ENCODE measurements at places on chromosomes 1 and 21.

- DNase-seq: no peak
These were observed 36.1 kb downstream of the DNTTIP2 start for GRCh38 chr1:93842750-93843500.

- peak; percentile 37 for DNase-seq
These were observed 1.1 kb upstream of the COQ8A start for GRCh38 chr1:226938903-226939437.

- no peak for DNase-seq
These were observed 25.4 kb downstream of the NUF2 start for GRCh38 chr1:163347106-163347505.

DNA sequence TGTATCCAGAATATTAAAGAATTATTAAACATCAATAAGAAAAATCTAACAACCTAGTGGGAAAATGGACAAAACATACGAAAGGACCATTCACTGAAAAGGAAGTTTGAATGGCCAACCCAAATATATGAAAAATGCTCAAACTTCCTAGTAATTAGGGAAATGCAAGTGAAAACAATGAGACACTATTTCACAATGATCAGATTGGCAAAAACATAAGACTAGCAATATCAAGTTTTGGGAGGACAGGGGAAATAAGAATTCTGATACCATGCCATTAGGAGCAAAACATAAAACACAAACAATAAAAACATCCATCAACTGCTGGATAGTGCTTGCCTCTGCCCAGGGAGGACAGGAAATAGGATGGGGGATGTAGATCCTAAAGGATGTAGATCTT, 14.3 kb downstream of the XCL2 start:
- no peak for DNase-seq

DNA sequence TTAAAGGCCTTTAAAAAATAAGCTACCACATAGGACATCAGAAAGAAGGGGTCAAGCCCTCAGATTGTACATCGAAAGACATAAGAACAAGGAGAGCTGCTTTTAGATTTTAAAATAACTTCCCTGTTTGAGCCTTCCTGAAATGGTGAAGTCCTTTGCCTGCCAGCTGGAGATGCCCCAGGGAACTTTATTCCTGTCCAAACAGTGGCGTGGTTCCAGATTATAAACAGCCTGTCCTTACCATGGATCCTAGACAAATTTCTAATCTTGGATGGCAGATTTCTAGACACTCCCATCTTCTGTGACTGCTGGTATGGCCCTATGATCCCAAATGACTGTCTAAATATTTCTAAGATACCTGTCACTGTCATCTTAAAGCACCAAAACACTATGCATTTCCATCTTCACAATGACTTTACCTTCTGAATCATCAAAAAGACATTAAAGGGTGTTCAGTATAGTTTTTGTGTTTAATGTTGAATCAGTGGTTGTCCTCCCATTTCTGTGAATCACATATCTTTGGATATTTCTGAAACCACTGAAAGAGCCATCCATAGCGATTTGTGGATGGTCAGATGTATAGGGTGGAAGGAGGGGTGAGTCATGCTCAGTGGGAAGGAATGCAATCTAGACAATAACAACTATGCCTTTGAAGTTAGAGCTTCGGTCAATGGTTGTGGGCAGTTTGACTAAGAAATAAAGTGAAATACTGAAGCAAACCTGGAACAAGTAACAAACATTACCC, 23.2 kb downstream of the ILDR2 start:
- DNase-seq: peak; percentile 6

DNA sequence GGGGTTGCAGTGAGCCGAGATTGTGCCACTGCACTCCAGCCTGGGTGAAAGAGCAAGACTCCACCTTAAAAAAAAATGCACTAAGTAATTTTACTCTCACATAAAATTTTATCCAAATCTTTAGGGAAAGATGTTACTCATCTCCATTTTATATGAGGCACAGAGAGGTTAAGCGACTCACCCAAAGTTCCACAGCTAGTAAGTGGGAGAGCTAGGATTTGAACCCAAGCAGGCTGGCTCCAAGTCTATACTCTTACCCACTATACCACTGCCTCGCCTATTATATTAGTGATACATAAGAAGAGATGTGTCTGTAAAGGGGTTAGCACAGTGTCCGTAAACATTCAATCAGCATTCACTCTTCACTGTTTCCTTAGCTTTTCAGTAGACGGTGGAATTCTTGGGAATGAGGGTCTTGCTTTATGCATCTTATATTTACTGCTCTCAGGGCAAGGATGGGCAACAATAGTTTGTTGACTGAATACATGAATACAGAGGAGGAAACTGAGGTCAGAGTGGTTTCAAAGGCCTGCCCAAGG, 15.1 kb downstream of the LDLRAD2 start:
- DNase-seq: no peak

DNA sequence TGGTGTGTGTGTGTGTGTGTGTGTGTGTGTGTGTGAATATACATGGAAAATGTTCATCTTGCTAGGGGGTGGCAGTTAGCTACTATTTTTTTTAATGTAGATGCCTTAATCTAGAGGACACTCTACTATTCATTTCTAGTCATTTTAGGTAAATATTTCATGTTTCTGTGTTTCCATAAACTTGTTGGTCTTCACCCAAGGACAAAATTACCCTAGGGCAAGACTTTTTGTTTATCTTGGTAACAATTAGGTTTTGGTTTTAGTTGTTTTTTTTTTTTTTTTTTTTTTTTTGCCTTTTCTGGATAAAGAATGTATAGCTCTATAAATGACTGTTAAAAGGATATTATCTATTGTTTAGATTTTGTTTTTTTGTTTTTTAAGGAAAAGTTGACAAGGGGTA, 32.2 kb downstream of the CLEC20A start:
- DNase-seq: no peak

GRCh38 chr21:37101384-37101783, 28.3 kb downstream of the TTC3 start:
- DNase-seq: no peak

DNA sequence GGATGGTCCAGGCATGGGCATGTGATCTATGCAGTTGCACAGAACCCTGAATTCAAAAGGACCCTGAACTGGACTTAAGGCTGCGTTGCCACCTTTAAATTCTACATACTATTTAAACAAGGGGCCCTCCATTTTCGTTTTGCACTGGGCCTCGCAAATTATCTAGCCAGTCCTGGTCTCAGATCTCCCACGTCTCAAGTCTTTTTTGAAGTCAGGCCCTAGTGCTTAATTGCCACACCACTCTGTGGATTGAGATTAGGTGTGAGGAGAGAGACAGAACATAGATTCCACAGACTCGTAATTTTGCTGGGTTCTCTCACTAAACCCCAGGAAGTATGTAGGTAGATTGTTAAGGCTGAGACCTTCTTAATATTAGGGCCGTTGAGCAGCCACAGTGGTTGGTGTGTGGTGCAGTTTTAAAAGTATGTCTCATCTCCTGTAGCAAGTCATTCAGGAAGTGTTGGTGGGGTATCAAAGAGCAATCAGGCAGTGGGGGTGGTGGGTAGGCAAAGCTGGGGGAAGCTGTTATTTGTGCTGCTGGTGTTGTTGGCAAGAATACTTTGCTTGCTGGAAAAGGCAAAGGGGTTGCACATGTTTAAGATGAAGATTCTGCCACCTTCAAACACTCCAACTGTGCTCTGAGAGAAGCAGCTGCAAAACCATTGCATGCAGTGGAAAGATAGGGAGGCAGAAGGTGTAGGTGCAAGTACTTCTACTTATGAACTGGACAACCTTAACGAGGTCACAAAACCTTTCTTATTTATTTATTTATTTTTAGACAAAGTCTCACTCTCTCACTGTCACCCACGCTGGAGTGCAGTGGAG, 11.2 kb downstream of the CD84 start:
- no peak for DNase-seq

DNA sequence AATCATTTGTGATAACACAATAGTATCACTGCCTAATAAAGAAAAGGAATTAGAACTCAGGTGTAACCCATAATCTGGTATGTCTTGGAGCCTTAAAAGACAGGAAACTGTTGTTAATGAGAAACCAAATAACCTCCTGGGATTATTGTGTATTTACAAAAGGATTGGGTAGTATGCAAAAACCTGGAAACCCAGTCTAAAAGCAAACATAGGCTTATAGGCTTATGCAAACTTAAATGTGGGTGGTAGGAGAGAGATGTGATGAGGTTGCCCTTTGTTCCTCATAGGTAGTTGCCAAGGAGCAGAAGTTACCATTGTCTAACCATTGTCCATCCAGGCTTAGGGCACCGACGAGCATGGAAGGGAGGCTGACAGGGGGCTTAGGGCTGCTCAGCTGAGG, 165.8 kb downstream of the AK5 start:
- no peak for DNase-seq

GRCh38 chr1:83761167-83762038, 237.5 kb downstream of the TTLL7 start:
- peak; percentile 79 for DNase-seq

GRCh38 chr1:201149400-201149799, 4.9 kb downstream of the TMEM9 start:
- DNase-seq: no peak

DNA sequence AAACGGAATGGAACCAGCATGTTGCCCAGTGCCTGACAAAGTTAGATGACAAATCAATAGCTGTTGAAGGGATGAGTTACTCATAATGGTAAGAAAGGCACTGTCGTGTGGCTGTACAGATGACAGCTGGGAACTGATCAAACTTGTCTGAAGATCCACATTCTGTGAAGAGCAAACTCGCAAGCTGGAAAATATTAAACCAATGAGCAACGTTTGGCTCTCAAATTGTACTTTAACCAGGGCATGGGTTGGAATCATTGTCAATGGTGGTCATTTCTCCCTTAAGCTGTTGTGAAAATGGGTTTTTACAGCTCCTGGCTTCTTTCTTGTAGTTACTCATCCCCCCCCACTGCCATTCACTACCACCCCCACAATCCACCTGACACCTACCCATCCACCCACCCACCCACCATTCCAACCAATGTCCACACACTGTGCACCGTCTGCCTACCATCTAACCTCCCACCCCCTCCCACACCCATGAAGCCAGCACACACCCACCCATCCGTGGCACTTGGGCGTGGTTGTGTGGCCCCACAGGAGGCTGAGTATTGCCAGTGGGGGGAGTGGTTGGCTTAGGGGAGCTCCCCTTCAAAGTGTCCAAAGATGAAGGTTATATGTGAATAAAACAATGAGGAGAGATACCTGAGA, 46.7 kb downstream of the CLDN14 start:
- DNase-seq: no peak

- peak; percentile 79 for DNase-seq
These were observed 83.5 kb downstream of the MAN1C1 start for GRCh38 chr1:25700144-25700523.

- no peak for DNase-seq
These were observed 23.0 kb downstream of the NCMAP start for GRCh38 chr1:24578846-24579245.

- no peak for DNase-seq
These were observed 356.2 kb upstream of the TMPRSS15 start for GRCh38 chr21:18759751-18760161.

GRCh38 chr1:39984951-39985350, 30.0 kb downstream of the MFSD2A start:
- DNase-seq: no peak

DNA sequence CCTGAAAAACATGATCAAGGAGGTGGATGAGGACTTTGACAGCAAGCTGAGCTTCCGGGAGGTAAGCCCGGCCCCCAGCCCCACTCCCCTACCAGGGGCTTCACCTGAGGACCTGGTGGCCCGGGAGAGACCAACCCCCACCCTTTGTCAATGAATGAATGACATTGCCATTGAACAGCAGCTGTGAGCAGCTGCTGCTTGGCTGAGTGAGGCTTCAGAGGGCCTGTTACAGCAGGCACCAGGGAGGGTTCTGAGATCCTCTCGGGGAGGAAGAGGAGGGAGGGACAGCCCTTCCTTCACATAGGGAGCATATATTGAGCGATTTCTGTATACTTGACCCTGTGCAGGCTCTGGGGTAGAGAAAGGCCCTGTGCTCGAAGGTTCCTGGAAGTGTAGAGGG, 12.3 kb upstream of the CTRC start:
- no peak for DNase-seq

GRCh38 chr1:11833497-11833896, 14.1 kb downstream of the NPPA start:
- DNase-seq: no peak

DNA sequence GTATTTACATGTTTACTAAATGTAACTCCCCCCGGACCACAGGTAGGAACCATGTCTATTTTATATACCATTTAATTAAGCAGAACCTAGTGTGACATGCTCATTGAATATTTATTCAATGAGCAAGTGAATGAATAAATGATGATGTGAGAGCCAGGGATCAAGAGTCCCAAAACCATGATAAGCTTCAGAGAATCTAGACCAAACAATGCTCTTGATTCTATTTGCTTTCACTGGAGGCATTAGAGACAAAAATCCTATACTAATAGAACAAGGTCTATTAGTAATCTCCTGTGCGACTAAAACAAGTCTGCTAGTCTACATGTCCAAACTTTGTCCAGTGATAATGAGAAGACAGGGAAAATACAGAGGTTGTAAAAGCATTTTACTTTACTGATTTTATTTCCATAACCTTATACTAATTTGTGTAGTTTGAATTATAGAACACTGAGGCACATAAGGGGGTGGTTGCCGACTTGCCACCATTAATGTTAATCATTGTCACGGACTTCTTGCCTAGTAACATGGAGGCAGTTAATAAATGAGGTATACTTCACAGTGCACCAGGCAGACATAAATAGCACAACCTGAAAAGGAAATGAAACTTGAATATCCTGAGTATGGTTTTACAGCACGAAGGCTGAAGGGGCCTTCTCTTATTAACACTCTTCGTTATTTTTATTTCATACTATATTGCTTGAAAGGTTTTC, 69.8 kb downstream of the TBX15 start:
- no peak for DNase-seq

DNA sequence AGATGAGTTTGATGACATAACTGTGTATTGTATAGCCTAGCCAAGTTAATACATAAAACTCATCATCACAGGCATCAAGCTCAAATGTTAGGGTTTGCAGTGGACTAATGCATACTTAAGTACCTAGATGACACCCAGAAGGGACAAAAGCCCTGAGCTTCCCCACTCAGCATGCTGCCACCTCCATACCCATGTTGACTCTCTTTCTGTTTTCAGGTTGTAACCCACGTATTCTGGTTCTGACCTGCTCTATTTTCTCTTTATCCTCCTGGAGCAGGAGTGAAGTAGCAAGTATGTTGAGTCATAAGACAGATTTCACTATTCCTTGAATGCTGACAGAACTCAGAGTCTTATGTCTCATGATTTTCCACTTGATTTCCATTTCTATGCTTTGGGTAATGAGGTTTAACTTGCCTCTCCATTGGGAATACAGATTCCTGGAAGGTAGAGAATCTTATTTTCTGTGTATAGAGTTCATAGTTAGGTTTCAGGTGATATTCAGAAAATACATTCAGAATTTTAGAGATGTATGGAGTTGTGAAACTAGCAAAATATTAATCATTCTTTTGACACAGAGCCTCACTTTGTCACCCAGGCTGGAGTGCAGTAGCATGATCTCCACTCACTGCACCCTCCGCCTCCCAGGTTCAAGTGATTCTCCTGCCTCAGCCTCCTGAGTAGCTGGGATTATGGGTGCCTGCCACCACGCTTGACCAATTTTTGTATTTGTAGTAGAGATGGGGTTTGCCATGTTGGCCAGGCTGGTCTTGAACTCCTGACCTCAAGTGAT, 122.5 kb upstream of the KCNJ15 start:
- DNase-seq: no peak

GRCh38 chr1:158933621-158934020, 2.3 kb downstream of the PYHIN1 start:
- DNase-seq: no peak

- peak; percentile 96 for DNase-seq
These were observed 300.0 kb upstream of the VAMP3 start for GRCh38 chr1:7470904-7471638.

- no peak for DNase-seq
These were observed 1.3 kb upstream of the MTARC1 start for GRCh38 chr1:220785166-220786056.

All from muscle of back (tissue), 13 donors.